GM19239 (cell line): ENCODE measurements at places on chromosomes 2 and 18.

DNA sequence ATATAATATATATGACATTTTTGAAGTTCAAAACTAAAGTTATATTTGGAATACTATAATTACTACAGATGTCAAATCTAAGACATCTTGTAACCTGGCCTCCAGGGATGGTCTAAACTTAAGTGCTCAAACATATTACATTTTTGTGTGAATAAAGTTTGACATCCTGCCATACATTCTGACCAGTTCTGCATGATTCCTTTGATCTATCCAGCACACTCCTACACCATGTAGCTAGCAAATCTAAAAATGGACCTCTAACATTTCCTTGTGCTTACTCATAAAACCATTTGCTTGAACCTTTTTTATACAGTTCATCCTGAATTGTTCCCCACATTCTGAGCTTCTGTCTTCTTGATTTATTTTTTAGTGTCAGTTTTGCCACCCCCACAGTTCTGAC lies 294.3 kb upstream of the ZNF804A start:
- no peak for DNase-seq

DNA sequence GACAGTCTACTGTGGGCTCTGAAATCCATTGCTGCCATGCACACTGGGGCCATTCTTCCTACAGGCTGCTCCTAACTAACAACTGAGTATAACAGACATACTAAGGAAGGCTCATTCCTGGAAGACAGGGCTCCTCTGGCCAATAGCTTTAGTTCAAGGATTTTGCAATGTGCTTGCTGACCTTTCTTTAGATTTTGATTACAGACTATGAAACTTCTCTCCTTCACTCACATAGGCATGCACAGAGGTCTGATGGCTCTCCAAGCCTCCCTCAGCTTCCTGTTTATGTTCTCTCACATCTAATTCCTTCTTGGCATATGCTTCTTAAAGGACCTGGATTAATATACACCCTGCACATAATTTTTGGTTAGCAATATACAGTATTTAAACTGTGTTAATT lies 34.4 kb upstream of the ROCK1 start:
- DNase-seq, result no peak

GRCh38 chr2:47172156-47172921 lies 17.2 kb upstream of the STPG4 start:
- DNase-seq, result no peak

DNA sequence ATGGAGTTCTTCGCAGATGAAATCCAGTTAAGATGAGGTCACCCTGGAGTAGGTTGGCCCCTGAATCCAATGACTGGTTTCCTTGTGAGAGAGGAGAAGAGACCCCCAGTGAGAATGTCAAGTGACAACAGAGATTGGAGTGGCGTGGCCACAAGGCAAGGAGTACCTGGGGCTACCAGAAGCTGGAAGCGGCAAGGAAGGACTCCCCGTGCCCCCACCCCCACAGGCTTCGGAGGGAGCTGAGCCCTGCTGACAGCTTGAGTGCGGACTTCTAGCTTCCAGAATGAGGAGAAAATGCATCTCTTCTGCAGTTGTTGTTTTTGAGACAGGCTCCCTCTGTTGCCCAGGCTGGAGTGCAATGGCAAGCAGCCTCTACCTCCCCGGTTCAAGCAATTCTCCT lies 78.0 kb upstream of the HPCAL1 start:
- DNase-seq, result no peak

DNA sequence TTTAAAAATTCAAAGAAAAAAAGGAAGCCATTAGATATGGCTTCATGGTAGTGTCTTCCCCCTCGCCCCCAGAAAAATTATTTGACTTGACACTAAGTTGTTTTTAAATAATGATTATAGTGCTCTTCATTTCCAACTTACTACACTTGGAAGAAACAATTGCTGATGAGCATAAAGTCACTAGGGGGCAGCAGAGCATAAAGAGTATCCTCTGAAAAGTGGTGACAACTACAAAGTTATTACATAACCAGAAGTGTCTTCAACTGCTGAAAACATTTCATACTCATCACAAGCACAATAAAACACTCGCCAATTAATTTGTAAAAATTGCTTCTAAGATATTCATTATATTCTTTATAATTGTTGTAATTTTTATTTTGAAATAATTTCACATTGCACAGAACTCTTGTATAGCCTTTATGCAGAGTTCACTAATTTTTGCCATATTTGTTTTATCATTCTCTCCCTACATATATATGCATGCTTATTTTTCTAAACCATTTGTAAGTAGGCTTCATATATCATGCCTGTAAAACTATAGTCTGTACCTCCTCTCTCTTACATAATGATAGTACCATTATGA lies 54.9 kb downstream of the EXOC6B start:
- peak; percentile 16 for DNase-seq

- DNase-seq, result no peak
These were observed at the start of gene SATB2 for GRCh38 chr2:199457147-199458008. SATB2 (minus strand) TSS chr2:199457939; CDS start chr2:199456037, 1,902 bp downstream.

- no peak for DNase-seq
These were observed 198.0 kb downstream of the NBAS start for GRCh38 chr2:15363142-15363541.

GRCh38 chr18:57211776-57212175 lies 64.9 kb downstream of the BOD1L2 start:
- DNase-seq, result no peak

GRCh38 chr2:37201766-37202165 lies 5.5 kb downstream of the CEBPZOS start:
- no peak for DNase-seq

DNA sequence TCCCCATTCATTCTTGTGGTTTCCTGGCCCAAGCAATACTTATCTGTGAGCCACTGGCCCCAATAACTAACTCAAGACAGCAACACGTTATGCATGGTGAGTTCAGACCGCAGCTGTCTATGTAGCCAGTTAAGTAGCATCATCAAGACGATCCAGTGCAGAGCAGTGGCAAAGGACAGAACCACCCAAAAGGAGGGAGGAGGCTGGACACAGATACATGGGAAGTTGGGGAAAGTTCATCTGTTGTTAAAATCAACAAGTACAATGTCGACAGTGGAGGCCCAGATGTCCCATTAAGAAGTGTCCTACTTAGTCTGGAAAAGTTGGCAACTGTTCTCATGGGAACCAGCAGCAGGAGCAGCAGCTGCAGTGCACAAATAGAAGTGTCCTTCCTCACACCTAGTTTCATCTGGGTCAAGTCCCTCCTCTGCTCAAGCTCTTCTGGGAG lies 106.9 kb upstream of the THOC1 start:
- DNase-seq, result peak; percentile 13

GRCh38 chr2:231780123-231780908 lies 766 bp downstream of the PDE6D start:
- no peak for DNase-seq

- no peak for DNase-seq
These were observed 35.2 kb downstream of the ST3GAL5 start for GRCh38 chr2:85853499-85854165.

DNA sequence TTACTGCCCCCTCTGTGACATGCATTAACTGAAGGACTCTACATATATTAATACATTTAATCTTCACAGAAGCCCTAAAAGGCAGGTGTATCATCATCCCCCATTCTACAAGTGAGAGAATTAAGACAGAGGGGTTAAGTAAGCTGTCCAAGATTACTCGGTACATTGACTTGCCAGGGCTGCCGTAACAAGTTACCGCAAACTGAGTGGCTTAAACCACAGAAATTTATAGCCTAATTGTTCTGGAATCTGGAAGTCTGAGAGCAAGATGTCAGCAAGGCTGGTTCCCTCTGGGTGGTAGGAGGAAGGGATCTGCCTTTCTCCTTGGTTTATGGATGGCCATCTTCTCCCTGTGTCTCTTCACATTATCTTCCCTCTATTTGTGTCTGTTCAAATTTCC lies 605.5 kb downstream of the EPHA4 start:
- no peak for DNase-seq

GRCh38 chr2:199833525-199833924 lies 17.5 kb downstream of the FTCDNL1 start:
- no peak for DNase-seq

- DNase-seq, result no peak
These were observed 140.4 kb downstream of the CTIF start for GRCh38 chr18:48679236-48679635.

- no peak for DNase-seq
These were observed 260.4 kb upstream of the MEIS1 start for GRCh38 chr2:66174491-66174890.

DNA sequence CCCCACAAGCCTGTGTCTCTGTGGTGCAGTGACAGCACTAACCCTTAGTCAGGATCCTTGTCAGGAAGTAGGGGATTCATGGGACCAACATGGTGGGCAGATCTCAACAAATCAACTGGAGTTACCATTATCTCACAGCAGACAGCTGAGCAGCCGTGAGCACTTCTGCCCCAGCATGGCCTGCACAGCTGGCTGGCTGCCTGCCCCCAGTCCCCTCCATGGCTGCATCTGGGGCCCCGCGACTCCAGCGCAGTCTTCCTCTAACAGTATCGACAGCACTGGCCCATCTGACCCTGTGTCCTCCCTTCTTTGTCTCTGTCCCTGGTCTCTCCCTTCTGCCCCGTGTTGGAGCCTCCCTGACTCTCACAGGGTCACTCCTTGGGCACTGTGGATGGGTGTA lies 4.7 kb upstream of the ADCY3 start:
- no peak for DNase-seq

DNA sequence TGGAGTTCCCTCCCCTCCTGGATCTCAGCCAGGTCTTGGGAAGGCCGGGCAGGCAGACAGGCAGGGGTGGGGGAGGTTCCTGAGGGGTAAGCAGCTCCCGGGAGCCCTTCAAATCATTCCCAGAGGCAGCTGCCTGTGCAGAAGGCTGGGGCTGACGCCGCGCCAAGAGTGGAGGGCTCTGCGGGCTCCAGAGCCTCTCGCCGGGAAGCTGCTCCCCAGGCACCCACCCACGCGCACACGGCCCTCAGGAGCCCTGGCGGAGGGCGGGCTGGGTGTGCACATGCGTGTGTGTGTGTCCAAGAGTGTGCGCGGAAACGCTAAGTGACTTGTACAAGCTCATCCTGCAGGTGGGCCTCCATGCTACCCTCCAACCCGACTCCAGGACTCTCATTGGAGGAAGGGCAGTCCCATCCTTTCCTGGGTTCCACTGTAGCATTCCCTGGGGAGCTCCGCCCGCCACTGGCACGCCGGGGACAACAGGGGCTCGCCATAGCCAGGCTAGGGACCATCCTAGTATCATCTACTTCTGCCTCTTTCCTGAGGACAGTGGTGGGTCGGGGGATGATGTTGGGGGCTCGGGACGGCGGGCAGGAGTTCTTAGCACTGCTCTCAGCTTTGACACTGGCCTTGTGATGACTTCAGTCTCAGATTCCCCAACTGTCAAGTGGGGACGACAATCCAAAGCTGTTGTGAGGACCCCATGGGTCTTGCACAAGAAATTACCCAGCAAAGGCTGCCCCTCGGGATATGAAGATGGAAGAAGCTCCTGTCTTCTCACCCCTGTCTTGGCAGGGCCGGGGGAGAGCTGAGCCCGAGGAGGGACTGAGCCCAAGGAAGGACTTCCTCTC lies 50.3 kb downstream of the INHBB start:
- no peak for DNase-seq

DNA sequence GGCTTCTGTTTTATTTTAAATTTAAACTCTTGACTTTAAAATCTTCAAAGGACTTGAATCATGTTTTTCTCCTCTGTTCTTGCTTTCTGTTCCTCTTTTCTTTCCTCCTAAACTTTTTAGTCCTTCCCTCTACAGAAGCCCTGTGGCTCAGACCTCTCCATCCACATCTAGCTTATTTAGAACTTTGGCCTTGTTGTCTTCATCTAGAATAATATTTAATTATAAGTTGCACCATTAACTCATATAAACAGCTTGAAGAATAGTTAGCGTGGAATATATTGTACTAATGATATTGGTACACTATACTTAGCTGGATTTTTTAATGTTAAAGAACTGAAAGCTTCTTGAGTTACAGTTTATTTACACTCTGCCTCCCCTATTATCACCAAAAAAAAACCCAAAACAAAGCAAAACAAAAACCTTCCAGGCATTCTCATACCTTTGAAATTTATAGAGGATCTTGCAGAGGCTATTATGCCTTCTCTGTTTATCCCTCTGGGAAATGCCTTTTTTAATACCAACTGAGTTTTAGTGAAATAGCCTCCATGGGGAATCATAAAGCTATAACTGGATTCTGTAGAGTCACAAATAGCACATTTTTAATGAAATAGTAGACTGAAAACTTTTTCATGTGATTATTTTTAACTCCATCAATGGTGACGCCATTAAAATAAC lies 9.2 kb upstream of the CCDC141 start:
- DNase-seq, result no peak

DNA sequence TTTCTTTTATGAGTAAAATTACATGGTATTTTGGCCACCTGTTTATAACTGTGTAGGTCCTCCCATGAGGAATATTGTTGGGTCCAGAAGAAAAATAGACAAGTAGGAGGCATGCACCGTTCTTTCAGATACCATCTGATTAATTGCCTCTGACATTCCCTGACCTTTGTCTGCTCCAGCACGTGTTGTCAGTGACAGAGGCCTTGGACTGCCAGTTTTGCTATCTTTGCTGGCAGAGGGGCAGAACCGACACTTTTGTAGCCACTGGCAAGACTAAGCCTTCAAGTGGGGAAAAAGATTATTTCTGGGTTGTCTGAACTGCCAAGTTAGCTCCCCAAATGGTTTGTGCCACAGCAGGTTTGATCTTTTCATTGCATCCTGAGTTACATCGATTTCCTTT lies 276.9 kb downstream of the CAMKMT start:
- DNase-seq, result no peak

DNA sequence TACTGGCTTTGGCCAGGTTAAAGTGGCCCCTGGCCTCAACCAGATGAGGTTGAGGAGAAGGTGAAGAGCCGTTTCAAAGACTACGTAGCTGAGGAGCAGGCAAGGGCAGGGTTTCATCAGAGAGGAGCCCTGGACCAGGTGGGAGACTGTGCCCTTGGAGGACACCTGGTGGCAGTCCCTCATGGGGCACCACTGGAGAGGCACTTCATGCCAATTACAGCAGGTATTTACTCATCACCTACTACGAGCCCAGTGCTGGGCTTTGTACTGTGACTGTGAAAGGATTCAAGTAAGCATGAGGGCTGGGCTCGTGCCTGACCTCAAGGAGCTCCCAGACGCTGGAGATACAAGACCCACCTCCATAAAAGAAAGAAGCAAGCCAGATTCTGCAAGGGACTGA lies 37.6 kb downstream of the SMAD7 start:
- no peak for DNase-seq

GRCh38 chr2:58081000-58081399 lies 34.4 kb downstream of the VRK2 start:
- no peak for DNase-seq

GRCh38 chr2:221767106-221768012 lies 195.3 kb upstream of the EPHA4 start:
- no peak for DNase-seq

DNA sequence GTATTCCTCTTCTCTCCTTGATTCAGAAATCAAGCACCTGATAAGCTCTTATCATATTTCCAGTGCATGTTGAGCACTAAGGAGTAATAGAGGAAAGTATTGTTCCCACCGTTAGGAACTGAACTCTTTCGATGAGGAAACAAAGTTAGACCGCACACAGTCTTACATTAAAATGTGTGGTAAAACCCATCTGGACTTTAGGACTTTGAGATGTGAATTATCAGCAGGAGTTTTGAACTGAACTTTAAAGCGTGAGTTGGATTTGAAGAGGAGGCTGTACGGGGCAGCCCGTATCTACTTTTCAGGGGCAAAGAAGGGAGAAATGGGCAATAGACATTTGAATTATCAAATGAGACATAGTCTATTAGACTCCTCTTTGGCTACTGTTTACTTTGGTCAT lies 134.4 kb downstream of the SETBP1 start:
- DNase-seq, result no peak
